ENCODE measurements at places on chromosomes 6 and 20.

DNA sequence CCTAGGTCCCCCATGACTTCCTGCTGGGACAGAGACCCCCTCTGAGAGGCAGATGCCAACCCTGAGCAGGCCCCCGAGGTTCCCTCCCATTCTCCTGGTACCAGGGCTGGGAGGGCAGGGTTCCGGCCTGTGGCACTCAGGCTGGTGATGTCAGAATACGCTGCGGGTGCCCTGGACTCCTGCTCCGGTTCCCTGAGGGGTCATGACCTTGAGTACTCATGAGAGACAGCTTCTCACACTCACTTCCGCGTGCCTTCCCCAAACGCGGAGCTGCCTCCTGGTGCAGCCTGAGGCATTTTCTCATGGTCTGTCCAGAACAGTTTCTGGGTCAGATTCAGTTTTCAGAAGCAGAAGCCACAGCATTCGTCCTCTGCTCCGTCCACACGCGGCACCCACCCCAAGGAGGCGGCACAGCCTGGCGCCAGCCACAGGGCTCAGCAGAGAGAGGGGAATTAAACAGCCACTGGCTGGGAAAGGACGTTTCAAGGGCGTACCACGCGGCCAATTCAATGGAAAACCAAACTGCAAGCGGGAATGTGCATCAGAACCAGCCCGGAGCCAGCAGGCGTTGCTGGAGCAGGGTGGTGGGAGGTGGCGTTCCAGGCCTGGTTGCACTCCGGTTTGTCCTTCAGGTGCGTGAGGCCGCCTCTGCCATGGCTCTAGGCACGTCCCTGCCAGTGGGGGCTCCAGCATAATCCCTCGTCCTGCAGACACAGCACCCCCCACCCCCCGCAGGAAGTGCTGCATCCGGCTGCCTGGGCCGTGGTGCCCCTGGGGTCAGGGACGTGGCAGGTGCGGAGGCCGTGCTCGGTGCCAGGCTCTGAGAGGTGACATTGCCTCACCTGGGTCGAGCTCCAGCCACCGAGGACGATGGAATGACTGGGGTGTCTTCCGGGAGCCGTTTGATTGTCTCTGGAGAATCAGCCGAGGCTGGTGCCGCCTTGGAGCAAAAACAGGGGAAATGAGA is 58.3 kb upstream of the BHLHE23 start:
- H3K4me3 ChIP-seq: no peak overlapping the region
- no peaks in the 10 kb centered on the region for H3K4me1 ChIP-seq
- H3K27ac ChIP-seq: no peak overlapping the region
- DNase-seq: no peak
- no peaks in the 10 kb centered on the region for H3K27me3 ChIP-seq

DNA sequence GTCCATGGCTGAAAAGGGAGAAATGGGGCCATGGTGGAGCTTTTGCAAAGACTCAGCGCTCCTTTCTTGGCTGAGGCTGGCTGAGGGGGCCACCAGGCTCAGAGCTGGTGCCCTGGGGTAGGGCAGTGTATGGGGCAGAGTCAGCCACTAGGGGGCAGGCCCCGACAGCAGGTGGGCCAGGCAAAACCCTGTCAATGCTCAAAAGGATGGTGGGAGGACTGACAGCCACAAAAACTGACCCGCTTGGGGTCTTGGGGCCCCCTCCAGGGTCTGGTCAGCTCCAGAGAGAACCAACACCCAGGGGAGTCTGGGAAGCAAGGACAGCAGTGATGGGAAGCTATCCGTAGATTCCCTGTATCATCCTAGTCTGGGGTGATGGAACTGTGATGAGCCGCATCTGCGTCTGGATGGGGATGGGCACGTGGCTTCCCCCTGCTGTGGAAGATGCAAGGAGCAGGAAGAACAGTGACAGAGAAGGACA is 306.9 kb downstream of the DHX35 start:
- DNase-seq: no peak
- H3K4me3 ChIP-seq: no peak overlapping the region
- no peak overlapping the region for H3K27ac ChIP-seq
- H3K36me3 ChIP-seq: no peaks in the 10 kb centered on the region

- no peaks in the 10 kb centered on the region for H3K27me3 ChIP-seq
- no peaks in the 10 kb centered on the region for H3K4me1 ChIP-seq
- no peak for DNase-seq
- H3K36me3 ChIP-seq: no peaks in the 10 kb centered on the region
- no peak overlapping the region for H3K4me3 ChIP-seq
- H3K27ac ChIP-seq: no peak overlapping the region
Measured at GRCh38 chr6:154056536-154056935, 17.5 kb downstream of the OPRM1 start.

DNA sequence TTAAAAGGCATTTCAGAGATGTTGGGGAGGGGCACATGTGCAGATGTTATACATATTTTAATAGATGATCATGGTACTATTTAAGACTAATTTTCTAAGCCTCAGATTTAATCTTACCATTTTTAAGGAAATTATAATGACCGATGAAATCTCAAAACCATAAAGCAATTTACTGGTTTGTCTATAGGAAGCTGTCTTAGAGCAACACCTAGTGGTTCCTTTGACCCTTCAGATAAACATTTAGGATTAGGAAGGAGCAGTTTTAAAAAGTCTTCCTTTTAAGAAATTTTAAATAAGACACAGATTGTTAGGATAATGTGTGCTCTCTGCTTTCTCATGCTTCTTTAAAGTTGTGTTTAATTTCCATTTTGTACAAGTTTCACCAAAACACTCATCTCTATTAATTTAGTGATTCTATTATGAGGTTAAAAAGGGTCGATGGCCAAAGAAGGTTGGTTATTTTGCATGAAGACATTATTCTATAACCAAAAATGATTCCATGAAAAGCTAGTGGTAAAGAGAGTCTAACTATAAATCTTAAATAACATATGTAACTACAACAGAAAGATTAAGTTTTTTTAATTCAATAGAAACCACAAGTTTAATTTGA is 376.4 kb downstream of the HACE1 start:
- H3K36me3 ChIP-seq: no peaks in the 10 kb centered on the region
- no peak for DNase-seq
- H3K4me1 ChIP-seq: no peaks in the 10 kb centered on the region
- no peak overlapping the region for H3K27ac ChIP-seq
- no peak overlapping the region for H3K4me3 ChIP-seq

- H3K4me3 ChIP-seq: no peak overlapping the region
- no peak overlapping the region for H3K27ac ChIP-seq
- H3K27me3 ChIP-seq: no peaks in the 10 kb centered on the region
Measured at GRCh38 chr6:35679399-35679798, 9.3 kb downstream of the FKBP5 start.

- H3K27ac ChIP-seq: no peak overlapping the region
- H3K4me3 ChIP-seq: no peak overlapping the region
- peaks cover 45% of the 10 kb centered on the region for H3K4me1 ChIP-seq
- no peaks in the 10 kb centered on the region for H3K27me3 ChIP-seq
- no peaks in the 10 kb centered on the region for H3K36me3 ChIP-seq
- peak; percentile 61 for DNase-seq
Measured at GRCh38 chr6:1619673-1620503, 10.2 kb downstream of the FOXC1 start.

DNA sequence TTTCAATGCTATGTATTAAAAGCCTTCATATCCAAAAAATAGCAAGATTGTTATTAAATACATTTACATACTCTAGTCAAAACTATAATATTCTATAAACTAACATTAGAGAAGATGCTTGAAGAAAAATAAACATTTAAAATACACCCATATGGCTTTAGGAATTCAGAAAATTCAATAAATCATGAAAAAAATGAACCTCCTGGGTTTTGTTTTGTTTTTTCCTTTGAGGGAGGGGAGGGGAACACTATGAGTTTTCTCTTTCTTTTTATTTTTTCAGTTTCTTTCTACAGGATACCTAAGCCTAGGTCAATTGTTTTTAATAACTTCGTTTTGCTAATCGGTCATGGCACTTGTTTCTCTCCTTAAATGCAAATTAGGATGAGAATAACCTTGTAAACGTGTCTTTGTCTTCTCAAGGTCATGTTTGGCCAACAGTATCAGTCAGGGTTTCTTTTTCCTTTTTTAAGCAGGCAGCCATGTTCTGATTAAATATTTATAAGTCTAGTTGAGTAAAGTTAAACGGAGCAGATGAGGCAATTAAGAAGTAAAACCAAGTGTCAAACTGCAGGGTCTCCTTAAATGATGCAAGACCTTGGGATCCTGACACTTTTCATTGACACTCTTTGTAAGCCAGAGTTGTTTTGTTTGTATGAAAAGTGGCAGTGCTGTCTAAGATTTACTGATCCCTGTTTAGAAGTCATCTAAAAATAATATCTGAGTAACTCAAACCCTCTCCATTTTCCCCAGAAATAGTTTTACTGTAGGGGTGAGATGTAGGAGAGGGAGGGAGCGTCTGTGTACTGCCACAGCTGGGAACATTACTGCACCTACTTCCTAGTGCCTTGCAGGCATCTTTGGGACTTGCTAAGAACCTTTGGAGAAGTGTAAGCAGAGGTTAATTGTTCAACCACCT is 392.3 kb downstream of the PLCB1 start:
- no peak overlapping the region for H3K27ac ChIP-seq
- no peak for DNase-seq
- H3K4me3 ChIP-seq: no peak overlapping the region
- peaks cover 4% of the 10 kb centered on the region for H3K4me1 ChIP-seq
- H3K36me3 ChIP-seq: no peaks in the 10 kb centered on the region
- no peaks in the 10 kb centered on the region for H3K27me3 ChIP-seq

DNA sequence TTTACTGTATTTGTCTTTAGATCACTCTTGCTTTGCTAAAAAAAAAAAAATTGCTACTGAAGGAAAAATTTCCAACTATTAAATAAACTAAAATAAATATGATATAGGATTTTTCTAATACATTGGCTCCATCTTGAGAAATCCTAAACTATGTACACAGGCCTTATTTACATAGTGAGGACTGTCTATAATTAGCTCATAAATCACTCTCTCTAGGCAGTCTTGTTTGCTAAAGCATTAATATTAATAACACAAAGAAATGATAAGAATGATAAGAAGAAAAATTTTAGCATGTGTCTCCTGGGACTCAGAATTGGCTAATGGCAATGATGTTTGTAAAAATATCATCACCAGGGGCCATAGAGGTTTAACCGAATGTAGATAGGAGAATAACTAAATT is 13.3 kb upstream of the CRYBG1 start:
- no peak overlapping the region for H3K27ac ChIP-seq
- peaks cover 4% of the 10 kb centered on the region for H3K27me3 ChIP-seq
- no peak for DNase-seq
- no peaks in the 10 kb centered on the region for H3K4me1 ChIP-seq
- H3K4me3 ChIP-seq: no peak overlapping the region
- H3K36me3 ChIP-seq: no peaks in the 10 kb centered on the region

DNA sequence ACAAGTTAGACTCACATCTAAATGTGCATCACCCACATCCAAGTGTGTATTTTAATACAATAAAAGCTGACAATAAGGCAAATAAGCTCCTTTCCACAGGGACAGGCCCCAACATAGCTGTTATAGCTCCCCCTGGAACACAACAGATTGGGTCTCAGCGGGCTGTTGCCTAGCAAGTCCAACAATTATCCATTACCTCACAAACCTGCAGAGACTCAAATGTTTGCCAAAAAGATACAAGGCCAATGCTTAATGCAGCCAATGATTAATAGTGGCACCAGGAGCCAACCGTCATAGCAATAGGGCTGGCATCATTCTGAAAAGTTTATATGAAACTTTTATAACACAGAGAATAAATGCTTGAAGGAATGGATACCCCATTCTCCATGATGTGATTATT is 35.7 kb downstream of the EPB41L2 start:
- H3K4me3 ChIP-seq: no peak overlapping the region
- no peaks in the 10 kb centered on the region for H3K27me3 ChIP-seq
- H3K36me3 ChIP-seq: no peaks in the 10 kb centered on the region
- H3K4me1 ChIP-seq: peaks cover 4% of the 10 kb centered on the region
- no peak overlapping the region for H3K27ac ChIP-seq

GRCh38 chr20:47574616-47575364 is 73.1 kb downstream of the NCOA3 start:
- H3K27me3 ChIP-seq: no peaks in the 10 kb centered on the region
- H3K27ac ChIP-seq: no peak overlapping the region
- peaks cover 60% of the 10 kb centered on the region for H3K4me1 ChIP-seq
- H3K4me3 ChIP-seq: no peak overlapping the region
- peak; percentile 69 for DNase-seq

GRCh38 chr6:25689966-25690365 is 38.0 kb downstream of the SCGN start:
- H3K27ac ChIP-seq: no peak overlapping the region
- no peaks in the 10 kb centered on the region for H3K36me3 ChIP-seq
- peaks cover 2% of the 10 kb centered on the region for H3K27me3 ChIP-seq
- H3K4me1 ChIP-seq: no peaks in the 10 kb centered on the region
- no peak overlapping the region for H3K4me3 ChIP-seq

GRCh38 chr6:158457616-158458278 is 102.1 kb upstream of the TMEM181 start:
- no peak overlapping the region for H3K27ac ChIP-seq
- DNase-seq: no peak
- no peaks in the 10 kb centered on the region for H3K27me3 ChIP-seq
- H3K36me3 ChIP-seq: no peaks in the 10 kb centered on the region
- H3K4me1 ChIP-seq: peaks cover 25% of the 10 kb centered on the region
- H3K4me3 ChIP-seq: no peak overlapping the region

DNA sequence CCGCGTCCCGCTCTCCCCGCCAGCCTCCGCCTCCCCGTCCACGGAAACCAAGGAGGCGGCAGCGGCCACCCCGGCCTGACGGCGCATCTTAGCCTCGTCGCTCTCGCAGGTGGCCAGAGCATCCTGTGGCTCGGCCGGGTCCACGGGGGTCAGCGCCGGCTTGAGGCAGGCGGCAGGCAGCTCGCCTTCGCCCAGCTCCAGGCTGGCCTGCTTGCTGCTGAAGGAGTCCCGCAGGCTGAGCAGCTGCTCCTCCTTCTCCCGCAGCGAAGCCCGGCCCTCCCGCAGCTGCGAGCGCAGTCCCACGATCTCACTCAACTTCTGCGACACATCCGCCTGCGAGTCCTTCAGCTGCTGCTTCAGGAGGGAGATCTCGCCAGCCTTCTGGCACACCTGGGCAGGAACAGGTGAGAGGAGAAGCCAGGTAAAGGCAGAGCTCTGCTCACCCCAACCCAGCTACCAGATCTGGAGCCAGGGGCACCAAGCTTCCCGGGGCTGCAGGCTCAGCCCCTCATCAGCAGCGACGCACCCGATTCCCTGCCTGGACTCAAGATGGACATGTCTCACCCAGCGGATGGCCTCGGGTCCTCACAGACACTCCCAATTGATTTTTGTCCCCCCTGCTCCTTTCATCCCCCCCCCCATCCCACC is 5.2 kb upstream of the FASTKD5 start:
- no peaks in the 10 kb centered on the region for H3K36me3 ChIP-seq
- no peaks in the 10 kb centered on the region for H3K4me1 ChIP-seq
- H3K4me3 ChIP-seq: no peak overlapping the region
- no peak for DNase-seq
- no peak overlapping the region for H3K27ac ChIP-seq

DNA sequence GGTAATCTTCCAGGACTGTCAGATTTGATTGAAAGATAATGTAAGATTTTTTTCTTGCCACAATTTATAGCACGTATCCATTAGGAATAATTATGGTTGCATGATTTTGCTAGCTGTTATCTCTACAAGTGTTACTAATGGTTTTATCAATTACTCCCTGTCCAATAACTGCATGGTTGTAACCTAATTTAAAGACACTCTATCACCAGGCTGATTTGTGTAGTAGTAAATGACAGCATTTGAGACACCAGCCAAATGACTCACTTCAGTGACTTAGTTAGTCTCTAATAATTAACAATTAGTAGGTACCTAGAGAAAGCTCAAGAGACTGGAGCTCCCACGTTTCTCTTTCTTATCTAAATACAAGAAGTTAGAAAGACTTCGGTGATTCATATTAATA is 453.8 kb upstream of the POU3F2 start:
- no peak overlapping the region for H3K4me3 ChIP-seq
- H3K27ac ChIP-seq: no peak overlapping the region
- no peaks in the 10 kb centered on the region for H3K27me3 ChIP-seq
- no peak for DNase-seq
- no peaks in the 10 kb centered on the region for H3K36me3 ChIP-seq
